Upper lobe of left lung (tissue), 6 donors: ENCODE measurements at places on chromosomes 13 and 19. TPM values are rescaled to one million over a fixed set of nuclear protein-coding genes. Genes with fewer than 3 reads are reported as not detected.

SETDB2 gene
- 12.9 TPM for total RNA-seq

CATSPERD gene
- total RNA-seq, result 1.1 TPM

SULT2A1 gene
- total RNA-seq, result not detected

CBY2 gene
- not detected for total RNA-seq

URAD gene
- not detected for total RNA-seq

METTL21C gene
- total RNA-seq, result not detected

MCEMP1 gene
- 155 TPM for total RNA-seq

ZNF471 gene
- total RNA-seq, result 3.5 TPM

PSG1 gene
- not detected for total RNA-seq

ANGPTL4 gene
- total RNA-seq, result not detected

CACNG8 gene
- total RNA-seq, result 0.44 TPM

SERTM1 gene
- total RNA-seq, result 3.0 TPM

NXNL1 gene
- not detected for total RNA-seq

PCSK4 gene
- 5.9 TPM for total RNA-seq

LSR gene
- total RNA-seq, result 77.0 TPM

KLK4 gene
- not detected for total RNA-seq

SLC6A16 gene
- 2.5 TPM for total RNA-seq

FAAP24 gene
- 1.4 TPM for total RNA-seq

IL4I1 gene
- total RNA-seq, result 7.3 TPM

ZNF534 gene
- total RNA-seq, result 0.30 TPM
